Activated naive CD8-positive, alpha-beta T cell treated with anti-CD3 and anti-CD28 coated beads, Interleukin-2, amount 10 ng/mL, durations not matched to agents 7 days and 5 days (primary cell): ENCODE measurements at places on chromosomes 16 and 17.

- DNase-seq: no peak
Measured at GRCh38 chr17:67534941-67535340, 157.9 kb downstream of the PITPNC1 start.

DNA sequence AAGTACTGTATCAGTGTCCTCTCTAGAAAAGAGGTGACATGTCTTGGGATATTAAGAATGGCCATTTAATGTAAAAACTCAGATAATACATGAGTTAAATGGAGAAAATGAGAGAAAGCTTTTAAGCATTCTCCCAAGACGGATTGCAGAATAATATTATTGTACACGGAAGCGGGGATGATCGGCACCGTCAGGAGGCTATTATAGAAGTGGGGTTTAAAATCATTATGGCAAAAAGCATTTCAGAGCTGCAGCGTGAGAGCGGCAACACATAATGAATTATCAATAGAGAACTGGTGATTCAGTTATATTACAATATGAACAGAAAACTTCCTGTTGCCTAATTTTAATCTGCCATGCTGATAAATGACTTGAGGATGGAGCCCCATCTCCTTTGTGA is 261.7 kb upstream of the IRX3 start:
- no peak for DNase-seq

DNA sequence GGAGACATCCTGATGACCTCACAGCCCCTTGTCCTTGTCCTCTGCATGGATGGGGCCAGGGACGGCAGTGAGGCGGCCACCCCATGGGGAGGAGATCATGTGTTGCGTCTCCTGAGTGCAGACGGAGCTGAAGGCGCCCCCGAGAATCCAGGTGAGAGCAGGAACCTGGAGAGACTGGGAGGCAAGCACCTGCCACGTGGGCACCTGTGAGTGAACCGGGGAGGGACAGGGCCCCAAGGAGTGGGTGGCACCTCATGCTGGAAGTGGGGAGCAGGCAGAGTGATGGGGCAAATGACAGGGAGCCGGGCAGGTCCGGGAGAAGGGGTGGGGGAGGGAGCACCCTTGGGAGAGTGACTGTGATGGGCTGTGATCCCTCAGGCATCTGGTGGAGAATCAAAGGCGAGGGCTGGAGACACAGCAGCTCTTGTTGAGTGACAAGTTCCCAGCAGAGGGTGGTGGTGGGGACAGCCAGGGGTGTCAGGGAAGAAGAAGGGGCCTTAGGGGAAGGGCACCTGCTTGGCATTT is 174.3 kb upstream of the CHMP6 start:
- peak; percentile 22 for DNase-seq

DNA sequence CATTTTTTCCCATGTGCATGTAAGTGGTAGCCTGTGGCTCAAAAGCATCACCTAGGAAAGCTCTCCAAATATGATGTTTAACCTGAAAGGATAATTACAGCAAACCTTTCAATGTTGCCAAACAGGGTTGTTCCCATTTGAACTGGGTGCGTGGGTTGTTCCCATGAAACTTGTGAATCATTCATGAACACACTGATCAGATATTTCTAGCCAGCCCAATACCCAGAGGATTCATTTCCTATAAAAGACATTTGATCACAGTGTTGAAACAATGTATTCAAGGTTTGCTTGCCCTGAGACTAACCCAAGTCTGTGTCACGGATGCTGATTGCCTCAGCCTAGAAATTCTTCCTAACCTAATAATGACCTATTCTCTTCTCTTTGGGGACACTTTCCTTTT is 12.9 kb downstream of the KRT39 start:
- no peak for DNase-seq

DNA sequence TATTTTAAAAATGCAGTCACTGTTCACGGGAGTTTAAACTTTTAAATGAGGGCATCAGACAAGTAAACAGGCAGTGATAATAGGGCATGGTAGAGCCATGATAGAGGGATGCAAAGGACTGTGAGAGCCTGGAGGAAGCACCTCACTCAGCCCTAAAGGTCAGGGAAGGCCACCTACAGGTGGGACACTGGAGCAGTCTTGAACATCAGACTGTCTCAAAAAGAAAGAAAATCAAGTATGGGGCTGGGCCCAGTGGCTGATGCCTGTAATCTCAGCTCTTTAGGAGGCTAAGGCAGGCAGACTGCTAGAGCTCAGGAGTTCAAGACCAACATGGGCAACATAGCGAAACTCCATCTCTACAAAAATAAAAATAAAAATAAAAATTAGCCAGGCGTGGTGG is 31.0 kb upstream of the DHRS7B start:
- no peak for DNase-seq

- no peak for DNase-seq
Measured at GRCh38 chr17:82553210-82553930, 33.8 kb downstream of the FOXK2 start.

GRCh38 chr17:68711858-68712257 is 110.7 kb upstream of the FAM20A start:
- DNase-seq: no peak

DNA sequence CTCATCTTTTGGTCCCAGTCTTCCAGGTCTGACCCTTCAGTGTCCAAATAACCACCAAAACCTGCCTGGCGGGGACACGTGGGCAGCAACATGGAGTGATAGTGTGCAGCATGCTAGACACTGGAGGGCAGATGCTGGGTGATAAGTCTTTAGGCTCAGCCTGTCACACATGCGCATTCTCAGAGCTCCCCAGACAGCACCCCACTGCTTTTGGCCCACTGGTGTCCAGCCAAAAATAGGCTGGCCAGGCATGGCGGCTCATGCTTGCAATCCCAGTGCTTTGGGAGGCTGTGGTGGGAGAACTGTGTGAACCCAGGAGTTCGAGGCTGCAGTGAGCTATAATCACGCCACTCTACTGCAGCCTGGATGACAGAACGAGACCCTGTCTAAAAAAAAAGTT is 12.3 kb downstream of the GINS2 start:
- no peak for DNase-seq

- no peak for DNase-seq
Measured at GRCh38 chr17:9937901-9938300, 32.8 kb upstream of the RCVRN start.

DNA sequence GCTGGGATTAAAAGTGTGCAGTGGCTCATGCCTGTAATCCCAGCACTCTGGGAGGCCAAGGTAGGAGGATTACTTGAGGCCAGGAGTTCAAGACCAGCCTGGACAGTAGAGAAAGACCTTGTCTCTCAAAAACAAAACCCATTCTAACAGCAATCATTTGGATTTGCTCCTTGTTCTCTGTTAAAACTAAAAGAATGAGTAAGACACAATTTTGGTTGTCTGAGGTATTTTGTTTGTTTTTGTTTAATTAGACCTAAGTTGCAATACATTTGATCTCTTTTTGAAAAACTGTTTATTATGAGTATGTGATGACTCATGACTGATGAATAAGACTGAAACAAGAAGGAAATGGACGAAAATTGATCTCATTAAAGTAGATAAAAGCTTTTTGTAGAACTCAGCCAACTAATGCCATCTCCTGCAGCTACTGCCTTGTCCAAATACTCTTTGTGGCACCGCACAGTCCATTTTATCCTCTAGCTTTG is 29.0 kb downstream of the GLG1 start:
- DNase-seq: no peak
